ENCODE measurements at places on chromosomes 12 and 14.
A peak's percentile ranks its signal among the peaks of the same experiment; 100 is the strongest.

GRCh38 chr12:82981150-82981549 lies 294.4 kb downstream of the TMTC2 start:
- DNase-seq: no peak

DNA sequence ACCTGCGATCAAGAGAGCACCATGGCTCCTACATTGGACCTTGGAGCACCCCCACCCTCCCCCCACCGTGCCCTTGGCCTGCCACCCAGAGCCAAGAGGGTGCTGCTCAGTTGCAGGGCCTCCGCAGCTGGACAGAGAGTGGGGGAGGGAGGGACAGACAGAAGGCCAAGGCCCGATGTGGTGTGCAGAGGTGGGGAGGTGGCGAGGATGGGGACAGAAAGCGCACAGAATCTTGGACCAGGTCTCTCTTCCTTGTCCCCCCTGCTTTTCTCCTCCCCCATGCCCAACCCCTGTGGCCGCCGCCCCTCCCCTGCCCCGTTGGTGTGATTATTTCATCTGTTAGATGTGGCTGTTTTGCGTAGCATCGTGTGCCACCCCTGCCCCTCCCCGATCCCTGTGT lies 1.8 kb upstream of the RNU7-1 start:
- no peak for DNase-seq

DNA sequence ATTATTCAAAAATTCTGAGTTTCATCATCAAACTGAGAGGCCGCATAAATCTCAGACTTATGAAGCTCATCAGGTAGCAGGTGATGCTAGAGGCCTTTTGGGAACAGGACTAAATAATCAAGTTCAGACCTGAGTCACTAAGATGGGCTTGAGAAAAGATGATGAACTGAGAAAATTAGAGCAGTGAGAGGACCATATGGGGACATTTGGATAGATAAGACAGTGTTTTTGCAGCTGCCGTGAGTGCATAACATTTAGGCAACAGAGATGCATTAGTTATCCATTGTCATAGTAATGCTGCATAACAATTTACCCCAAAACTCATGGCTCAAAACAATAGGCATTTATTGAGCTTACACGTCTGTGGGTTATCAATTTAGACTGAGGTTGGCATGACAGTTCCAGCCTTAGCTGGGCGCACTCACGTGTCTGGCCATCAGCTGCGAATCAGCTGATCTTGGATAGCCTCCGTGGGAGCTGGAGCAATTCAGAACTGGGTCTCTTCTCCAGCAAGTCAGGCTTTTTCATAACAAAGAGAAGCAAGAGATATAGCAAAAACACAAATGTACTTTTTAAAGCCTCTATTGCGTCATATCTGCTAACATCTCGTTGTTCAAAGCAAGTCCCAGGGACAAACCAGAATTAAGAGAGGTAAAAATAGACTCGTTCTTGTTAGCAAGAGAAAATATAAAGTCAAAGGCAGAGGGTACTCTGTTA lies 72.8 kb downstream of the CAPZA3 start:
- DNase-seq: no peak

DNA sequence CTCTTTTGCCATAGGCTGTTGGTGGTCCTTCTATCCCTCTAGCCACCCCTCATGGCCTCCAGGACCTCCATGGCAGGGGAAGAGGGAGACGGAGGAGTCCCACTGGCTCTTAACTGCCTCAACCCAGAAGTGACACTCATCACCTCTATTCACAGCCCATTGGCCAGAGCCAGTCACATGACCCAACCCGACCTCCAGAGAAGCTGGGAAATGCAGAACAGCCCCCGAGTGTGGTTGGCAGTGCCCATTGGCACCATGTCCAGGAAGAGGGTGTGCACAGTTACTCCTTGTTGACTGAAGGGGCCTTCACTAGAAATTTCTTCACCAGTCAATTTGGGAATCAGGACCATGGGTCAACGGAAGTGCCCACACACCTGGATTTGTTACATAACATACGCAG lies 17.0 kb upstream of the BCL11B start:
- no peak for DNase-seq

DNA sequence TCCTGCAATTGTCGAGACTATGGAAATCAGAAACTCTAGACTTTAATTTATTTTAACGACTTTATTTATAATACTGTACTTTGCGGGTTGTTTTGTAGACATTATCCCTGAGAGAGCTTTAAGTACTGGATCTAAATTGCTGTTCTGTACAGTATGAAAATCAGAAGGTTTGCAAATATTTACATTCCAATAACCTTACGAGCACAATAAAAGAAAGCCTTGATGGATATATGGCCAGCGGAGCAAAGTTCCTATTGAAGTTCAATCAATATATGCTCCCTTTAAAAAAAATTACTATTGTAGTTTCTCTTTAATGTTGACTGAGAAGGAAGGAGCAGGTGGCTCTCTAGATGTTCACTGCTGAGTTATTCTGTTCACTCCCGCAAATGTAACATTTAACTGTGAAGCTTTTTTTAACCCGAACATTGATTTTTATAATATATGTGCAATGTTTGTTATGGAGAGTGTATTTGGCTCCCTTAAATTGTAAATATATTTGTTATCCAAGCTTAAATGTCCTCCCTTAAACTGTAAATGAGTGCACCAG lies 235.3 kb downstream of the PLCZ1 start:
- no peak for DNase-seq

DNA sequence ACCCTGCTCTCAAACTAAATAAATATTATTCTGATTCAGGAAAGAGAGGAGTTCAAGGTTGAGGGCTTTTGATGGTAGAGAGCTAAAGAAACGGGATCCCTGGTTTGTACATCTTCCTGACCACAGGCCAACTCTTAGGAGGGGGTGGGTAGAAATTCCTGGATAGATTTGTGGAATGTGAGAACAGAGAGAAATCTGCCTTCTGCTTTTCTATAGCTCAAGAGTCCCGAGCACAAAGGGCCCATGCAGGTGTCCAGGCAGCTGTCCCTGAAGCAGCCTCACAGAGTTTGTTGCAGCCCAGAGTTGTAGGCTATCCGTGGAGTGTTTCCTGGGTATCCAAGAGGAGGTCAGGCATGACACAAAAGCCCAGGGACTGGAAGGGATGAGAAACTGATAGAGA lies 198.6 kb downstream of the BCAT1 start:
- no peak for DNase-seq

DNA sequence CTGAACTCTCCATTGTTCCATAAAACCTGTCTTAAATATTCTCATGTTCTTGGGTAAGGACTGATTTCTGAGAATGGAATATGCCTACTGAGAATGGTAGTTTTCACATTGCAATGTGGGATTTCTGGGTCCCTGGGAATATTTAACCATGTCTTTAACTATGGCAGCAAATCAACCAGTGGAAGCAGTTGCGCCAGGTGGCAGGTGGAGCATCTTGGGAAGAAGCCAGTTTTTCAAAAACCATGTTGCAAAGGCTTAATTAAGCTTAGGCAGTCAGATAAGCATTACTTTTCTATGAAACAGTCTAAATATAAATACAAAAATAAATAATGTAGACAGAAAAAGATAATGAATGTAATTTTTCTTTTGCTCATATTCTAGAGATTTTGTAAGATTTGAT lies 448.1 kb downstream of the ADAMTS20 start:
- no peak for DNase-seq

DNA sequence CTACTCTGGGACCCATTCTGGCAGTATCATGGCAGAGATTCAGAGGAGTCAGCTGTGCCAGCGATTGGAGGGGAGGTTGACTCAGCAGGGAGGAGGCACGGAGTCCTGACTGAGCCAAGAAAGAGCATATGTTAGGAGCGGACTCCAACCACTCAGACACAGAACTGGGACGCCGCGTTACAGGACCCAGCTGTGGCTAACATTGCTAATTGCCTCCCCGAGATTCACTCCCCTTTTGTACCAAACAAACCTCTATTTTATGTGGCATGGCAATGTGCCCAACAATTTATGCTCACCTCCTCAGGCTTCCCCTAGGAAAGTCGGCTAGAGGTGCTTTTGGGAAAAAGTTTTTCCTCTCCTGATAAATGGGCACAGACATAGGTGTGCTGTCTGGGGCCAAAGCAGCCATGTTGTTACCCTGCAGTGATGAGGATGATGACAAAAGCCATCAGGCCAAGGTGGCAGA lies 15.2 kb upstream of the CLIP1 start:
- no peak for DNase-seq

GRCh38 chr14:74488786-74489397 lies 4.2 kb downstream of the NPC2 start:
- no peak for DNase-seq

- no peak for DNase-seq
Observed at GRCh38 chr14:49875640-49876198, 17.2 kb upstream of the ARF6 start.

GRCh38 chr12:53333289-53333688 lies 2.9 kb downstream of the SP7 start:
- DNase-seq: no peak

DNA sequence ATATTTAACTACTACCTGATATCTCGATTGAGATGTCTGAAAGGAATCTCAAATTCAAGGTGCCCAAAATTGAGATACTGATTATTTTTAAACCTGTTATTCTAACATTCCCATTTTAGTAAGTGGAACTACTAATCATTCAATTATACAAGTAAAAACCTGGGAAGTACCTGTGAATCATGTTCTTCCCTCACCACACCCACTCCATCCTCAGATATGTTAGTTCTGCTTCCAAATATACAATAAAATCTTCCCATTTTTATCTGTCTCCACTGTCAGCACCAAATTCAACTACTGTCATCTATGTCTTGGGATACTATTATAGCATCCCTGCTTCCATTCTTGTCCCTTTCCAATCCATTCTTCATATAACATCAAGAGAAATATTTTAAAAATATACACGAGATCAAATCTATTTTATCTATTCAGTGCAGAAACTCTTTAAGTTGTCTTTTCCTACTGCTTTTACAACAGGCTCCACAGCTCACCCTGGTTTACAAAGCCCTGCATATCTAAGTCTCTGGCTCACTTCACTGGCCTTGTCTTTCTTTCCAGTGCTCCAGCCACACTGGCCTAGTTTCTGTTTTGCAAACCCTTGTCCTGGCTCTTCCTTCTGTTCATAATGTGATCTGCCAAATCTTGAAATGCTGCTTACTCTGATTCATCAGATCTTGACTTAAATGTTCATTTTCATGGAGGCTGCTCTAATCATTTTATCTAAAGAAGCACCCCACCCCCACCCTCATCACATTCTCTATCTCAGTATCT lies 122.3 kb downstream of the PTPRR start:
- DNase-seq: no peak

DNA sequence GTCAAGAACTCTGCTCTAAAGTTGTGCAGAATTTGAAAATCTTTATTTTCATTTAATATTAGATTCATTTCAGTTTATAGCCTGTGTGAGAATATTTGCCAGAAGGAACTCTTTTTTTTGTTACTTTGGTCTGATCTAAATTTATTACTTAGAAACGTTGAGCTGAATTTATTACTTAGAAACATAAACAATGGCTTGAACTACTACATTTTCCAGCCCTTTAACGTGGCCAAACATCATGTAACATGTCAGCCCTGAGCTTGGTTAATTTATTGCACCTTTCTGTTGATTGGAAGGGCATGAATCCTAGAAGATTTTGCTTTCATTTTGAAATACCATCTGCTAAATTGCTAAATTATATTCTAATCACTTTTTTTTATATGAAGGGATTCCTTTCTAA lies 241.4 kb downstream of the TMEM117 start:
- no peak for DNase-seq

GRCh38 chr12:76266797-76267196 lies 81.4 kb downstream of the BBS10 start:
- DNase-seq: no peak

DNA sequence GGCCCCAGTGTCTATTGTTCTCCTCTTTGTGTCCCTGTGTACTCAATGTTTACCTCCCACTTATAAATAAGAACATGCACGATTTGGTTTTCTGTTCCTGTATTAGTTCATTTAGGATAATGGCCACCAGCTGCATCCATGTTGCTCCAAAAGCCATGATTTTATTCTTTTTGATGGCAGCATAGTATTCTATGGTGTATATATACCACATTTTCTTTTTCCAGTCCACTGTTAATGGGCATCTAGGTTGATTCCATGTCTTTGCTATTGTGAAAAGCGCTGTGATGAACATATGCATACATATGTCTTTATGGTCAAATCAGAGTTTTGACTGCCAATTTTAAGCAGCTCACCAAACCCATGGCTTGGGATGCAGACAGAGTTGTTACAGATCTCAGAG lies 17.2 kb upstream of the ANP32D start:
- DNase-seq: no peak

DNA sequence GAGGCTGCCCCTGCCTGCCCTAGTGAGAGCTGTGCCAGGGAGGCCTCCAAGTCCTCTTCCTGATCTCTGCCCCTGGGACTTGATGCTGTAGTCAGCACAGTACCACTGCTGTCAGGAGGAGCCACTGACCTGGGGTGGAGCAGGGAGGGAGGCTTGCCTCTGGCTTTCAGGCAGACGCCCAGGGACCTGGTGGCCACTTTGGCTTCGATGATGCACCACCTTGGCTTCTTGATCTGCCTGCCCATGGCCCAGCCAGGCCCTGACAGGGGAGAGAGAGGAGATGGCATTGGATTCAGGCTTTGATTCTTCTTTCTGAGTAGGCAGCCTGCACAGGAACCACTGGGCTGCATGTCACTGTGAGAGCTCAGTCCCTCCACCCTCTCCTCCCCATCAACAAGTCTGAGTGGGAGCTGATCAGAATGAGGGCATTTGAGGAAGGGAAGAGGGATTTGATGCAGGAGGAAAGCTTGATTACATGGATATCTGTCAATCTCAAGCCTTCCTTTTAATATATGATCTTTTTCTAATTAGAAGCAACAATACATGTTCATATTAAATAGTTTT lies 24.7 kb downstream of the TMEM63C start:
- DNase-seq: no peak

DNA sequence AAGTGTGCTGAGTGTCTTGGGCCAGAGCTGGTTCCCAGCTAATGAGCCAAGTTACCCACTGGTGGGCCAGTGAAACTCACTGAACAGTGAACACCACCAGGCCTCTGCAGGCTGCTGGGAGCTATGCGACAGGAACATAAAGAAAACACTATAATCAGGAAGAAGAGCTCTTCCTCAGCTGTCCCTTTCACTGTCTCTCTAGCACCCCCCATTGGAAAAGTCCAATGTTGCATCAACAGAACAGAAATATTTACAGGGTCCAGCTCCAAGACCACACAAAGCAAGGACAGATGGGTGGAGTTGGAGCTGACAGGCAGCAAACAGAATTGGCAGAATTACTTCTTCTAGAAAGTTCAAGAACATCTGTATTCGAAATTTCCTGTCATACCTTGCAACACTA lies 903.6 kb upstream of the TMEM132C start:
- DNase-seq: peak; percentile 5

DNA sequence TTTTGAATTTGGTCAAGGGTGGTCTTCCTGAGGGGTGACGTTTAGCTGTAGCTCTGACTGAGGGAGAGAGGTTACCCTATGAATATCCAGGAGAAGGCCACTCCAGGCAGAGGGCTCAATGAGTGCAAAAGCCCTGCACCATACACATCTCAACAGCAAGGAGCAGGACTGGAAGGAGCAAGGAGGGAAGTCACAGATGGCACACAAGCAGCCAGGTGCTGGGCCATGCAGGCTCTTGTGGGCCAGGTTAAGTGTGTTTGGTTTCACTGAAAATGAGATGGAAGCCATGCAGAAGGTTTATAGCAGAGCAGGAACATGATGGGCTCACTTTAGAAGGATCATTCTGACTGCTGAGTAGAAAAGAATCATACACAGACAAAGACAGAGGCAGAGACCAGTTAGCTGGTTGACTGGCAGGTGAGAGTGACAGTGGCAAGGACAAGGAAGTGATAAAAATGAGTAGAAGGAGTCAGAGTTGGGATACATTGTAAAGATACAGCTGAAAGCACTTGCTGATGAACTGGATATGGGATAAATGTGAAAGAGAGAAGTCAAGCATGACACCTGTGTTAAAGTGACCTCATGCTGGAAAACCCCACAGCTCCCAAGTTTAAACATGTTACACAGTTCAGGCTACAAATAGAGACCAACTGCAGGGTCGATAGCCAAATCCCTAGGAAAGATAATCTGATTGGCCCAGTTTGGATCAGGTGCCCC lies 81.2 kb downstream of the PRKD1 start:
- no peak for DNase-seq

Data from iPS DF 6.9 (cell line).